ENCODE measurements at places on chromosomes 4 and X.

- DNase-seq, result no peak
Observed at GRCh38 chr4:112793033-112793432, 156.1 kb downstream of the LARP7 start.

GRCh38 chrX:80021621-80022020, 7.1 kb downstream of the TBX22 start:
- no peak for DNase-seq

GRCh38 chrX:30504309-30504708, 73.3 kb downstream of the TASL start:
- DNase-seq, result no peak

GRCh38 chrX:153974003-153974725, 1.6 kb downstream of the TMEM187 start:
- no peak for DNase-seq

GRCh38 chrX:19616959-19617358, 101.7 kb upstream of the MAP3K15 start:
- DNase-seq, result no peak

- DNase-seq, result no peak
Observed at GRCh38 chr4:183675625-183676024, 16.5 kb downstream of the TRAPPC11 start.

DNA sequence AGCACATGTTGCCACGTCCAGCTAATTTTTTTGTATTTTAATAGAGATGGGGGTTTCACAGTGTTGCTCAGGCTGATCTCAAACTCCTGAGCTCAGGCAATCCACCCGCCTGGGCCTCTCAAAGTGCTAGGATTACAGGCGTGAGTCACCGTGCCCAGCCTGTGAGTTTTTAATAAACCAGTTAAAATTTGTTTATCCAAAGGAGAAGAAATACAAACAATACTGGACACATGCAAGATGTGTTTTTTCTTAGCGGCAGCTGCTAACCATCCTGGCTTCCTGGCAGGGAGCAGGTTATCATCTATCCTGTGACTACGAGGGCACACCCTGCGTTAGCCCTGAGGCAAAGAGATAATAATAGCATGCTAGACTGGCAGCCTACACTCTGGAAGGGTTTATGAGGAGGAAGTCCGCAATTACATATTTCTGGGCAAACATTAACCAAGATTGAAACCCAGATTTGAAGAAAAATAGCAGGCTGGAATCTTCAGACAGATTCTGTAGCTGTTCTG, 191.4 kb downstream of the SPRY1 start:
- DNase-seq, result no peak

- DNase-seq, result no peak
Observed at GRCh38 chr4:182619660-182620059, 297.5 kb downstream of the DCTD start.
